ENCODE measurements at places on chromosomes 7 and 10. TPM values are rescaled to one million over a fixed set of nuclear protein-coding genes. Genes with fewer than 3 reads are reported as not detected.

The GRM3 gene
- total RNA-seq = not detected

The AGBL3 gene
- 1.3 TPM for total RNA-seq

The CYP51A1 gene
- 268 TPM for total RNA-seq

The HTRA1 gene
- 388 TPM for total RNA-seq

The ADAM8 gene
- 137 TPM for total RNA-seq

The STRA8 gene
- not detected for total RNA-seq

The ZNF777 gene
- 14.6 TPM for total RNA-seq

The RSPH10B gene
- total RNA-seq = 0.04 TPM

The CACNB2 gene
- not detected for total RNA-seq

The LRRTM3 gene
- total RNA-seq = not detected

The IGFBP1 gene
- not detected for total RNA-seq

The C7orf57 gene
- 0.28 TPM for total RNA-seq

The OR2A1 gene
- total RNA-seq = not detected

The FMC1 gene
- total RNA-seq = 5.5 TPM

The FKBP6 gene
- total RNA-seq = not detected

The SPDYE2 gene
- not detected for total RNA-seq

The CFAP43 gene
- 0.14 TPM for total RNA-seq

The NUP42 gene
- 27.8 TPM for total RNA-seq

The BHLHA15 gene
- total RNA-seq = 0.25 TPM

The DENND10 gene
- total RNA-seq = 52.6 TPM

The ATAD1 gene
- 30.2 TPM for total RNA-seq

The SEC61A2 gene
- total RNA-seq = 6.1 TPM

The LAMTOR4 gene
- total RNA-seq = 131 TPM

The SLC29A4 gene
- total RNA-seq = 0.46 TPM

The GIMAP2 gene
- 0.25 TPM for total RNA-seq

The UCN3 gene
- total RNA-seq = not detected

The ANXA7 gene
- 118 TPM for total RNA-seq

The TAF5 gene
- 7.6 TPM for total RNA-seq

The VWA2 gene
- 0.60 TPM for total RNA-seq
